ENCODE measurements at places on chromosomes 3 and 15.

GRCh38 chr3:131806736-131807135 is 228.1 kb downstream of the CPNE4 start:
- DNase-seq, result no peak

GRCh38 chr3:146517684-146518435 is 26.5 kb downstream of the PLSCR1 start:
- peak; percentile 66 for DNase-seq

DNA sequence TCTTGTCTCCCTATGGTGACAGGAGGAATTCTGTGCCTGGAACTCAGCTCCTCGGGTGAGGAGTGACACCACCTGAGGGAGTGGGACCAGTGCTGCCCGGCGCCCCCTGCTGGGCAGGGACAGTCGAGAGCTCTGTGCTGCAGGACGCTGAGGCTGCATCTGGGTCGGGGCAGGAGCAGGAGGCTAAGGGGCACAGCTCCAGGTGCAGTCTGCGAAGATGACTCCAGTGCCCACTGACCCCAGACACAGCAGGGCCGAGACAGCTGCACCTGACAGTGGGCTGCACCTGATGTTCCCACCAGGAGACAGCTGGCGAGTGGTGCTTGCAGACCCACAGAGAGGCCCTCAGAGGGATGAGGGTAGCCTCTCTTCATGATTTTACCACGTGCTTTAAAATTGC is 152.9 kb downstream of the ATP10A start:
- DNase-seq, result peak; percentile 2

- no peak for DNase-seq
These were observed 24.3 kb downstream of the NXPE3 start for GRCh38 chr3:101803173-101803782.

- DNase-seq, result no peak
These were observed 1588.2 kb downstream of the SI start for GRCh38 chr3:163490119-163490518.

DNA sequence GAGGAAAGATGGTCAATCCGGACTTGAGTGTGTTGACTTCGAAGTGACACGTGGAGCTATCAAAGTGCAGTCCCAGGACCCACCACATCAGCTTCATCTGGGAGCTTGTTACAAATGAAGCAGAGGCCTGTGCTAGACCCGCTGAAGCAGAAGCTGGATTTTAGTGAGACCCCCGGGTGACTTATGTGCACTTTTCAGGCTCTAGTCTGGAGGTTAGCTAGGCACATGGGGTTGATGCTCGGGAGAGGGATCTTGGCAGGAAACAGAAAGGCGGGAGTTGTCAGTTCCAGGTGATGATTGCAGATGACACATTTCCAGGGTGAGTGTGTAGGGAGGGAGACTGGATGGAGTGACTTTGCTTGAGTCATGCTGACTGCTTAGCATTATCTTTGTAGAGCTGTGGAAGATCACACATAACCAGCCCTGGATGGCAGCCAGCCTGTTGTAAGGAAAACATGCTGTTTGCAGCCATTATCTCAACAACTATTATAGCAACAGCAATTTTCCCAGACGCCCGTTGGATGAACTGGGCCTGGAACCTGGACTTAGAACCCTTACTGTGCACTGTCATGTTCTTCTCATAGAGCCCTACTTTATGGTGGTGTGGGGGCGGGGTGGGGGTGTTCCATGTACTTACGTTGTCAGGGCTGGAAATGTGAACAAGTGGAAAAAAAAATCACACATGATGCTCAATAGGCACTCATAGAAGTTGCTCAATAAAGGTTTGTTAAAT is 122.4 kb downstream of the THSD4 start:
- DNase-seq, result no peak

DNA sequence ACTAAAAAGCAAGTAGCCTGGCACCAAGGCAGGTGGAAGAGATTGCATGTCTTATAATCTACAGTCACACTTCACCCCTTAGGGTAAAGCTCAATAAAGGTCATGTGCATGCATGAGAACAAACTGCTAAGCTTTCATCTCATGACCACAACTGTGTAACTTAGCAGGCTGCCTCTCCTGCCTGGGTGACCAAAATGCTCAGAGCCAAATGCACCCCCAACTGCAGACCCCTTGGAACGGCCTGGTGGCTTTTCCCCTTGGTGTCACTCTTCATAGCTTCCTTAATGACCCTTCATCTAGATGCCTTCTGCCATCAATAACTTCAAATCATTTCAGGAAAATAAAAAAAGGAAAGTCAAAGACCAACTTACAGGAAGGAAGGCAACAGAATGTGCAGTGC is 88.1 kb downstream of the ADAMTS17 start:
- no peak for DNase-seq

DNA sequence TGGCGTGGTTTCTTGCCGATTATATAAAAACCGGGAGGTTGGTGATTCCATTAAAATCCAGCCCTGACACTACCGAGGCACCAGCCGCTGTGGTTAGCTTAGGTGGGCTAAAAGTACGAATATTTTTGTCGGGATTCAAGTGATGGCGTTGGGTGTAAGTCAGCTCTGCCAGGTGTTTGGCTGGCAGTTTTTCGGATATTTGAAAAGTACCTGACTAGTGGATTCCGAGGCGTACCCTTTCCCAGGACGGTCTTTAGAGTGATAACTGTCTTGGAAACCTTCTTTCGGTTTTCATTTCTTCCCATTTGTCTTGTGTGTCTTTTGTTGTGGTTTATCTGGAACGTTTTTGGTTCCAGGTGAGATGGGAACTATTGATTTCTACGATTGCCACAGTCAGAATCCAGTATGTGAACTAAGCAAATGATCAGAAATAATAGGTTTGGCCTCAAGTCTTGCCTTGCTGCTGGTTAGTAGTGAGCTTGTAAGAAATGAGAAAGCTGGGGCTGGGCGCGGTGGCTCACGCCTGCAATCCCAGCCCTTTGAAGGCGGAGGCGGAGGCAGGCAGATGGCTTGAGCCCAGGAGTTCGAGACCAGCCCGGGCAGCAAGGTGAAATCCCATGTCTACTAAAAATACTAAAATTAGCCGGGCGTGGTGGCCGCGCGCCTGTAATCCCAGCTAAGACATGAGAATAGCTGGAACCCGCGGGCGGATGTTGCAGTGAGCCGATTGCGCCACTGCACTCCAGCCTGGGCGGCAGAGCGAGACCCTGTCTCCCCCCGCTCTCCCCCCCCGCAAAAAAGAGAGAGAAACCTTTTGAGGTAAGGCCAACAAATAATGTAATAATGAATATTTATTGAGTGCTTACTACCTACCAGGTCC is 1.4 kb downstream of the FYTTD1 start:
- no peak for DNase-seq

DNA sequence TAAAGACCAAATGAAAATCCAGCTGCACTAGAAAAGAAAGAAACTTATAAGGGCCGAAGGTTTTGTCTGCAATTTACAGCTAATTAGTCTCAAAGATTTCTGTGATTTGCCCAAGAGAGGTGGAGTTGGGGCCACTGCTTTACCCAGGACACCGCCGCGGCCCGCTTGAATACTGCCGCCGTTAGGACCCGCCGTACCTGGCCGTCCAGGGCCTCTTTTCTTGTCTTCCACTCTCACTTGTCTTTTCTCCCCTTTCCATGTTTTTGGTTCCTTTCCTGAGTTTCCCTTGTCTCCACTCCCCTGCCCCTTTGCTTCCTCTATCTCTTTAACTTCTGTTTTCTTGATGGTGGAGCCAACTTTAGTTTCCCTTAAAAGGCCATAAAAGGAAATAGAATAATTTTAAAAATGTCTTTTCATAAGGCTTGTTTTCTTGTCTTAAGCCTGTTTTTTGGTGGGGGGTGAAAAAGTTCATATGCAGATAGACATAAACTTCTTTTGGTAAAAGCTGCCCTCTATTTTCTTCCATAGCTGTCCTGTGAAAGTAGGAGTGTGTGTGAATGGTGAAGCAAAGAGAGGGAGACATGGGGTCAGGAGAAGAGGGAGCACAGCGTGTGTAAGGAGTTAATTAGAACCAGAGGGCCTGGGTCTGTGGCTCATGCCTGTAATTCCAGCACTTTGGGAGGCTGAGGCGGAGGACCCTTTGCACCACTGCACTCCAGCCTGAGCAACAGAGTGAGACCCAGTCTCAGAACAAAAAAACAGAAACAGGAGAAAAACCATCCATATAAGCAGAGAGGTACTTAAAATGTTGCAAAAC is 16.0 kb upstream of the CCNL1 start:
- no peak for DNase-seq

- DNase-seq, result no peak
These were observed 269.1 kb downstream of the RAP2B start for GRCh38 chr3:153431076-153431475.

GRCh38 chr3:25663347-25663868 is 1.3 kb downstream of the TOP2B start:
- DNase-seq, result no peak

DNA sequence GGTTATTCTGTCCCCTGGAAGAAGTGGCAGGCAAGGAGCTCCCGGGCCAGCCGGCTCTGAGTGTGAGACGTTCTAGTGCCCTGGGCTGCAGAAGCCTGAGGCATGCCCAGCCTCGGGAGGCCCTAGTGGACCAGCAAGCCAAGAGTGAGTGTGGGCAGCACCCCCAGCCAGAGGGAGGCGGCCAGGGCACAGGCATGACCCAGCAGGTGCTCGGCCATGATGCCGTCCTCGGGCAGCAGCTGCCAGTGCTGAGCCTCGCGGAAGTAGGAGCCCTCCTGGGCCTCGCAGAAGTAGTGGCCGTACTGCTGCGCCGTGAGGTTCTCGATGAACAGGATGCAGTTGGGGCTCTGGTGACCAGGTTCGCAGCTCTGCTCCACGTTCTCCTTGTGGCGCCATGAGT is 23.3 kb downstream of the SEMA7A start:
- DNase-seq, result no peak

DNA sequence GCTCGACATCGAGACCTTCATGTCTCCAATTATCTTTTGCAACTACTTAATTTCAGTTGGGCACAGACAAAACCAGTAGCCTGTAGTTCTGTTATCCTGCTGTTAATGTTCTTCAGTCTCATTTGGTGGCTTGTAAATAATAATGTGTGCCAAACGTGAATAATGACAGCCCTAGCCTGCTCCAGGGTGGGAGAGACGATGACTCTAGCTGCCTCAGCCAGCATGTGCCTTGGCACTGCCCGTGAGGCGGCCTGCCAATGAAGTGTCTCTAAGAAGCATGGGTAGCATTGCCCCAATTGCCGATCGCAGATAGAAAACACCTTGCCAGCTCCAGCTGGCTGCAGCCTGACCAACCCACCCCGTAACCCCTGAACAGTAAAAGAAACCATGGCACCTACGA is 58.8 kb downstream of the ASB7 start:
- no peak for DNase-seq

DNA sequence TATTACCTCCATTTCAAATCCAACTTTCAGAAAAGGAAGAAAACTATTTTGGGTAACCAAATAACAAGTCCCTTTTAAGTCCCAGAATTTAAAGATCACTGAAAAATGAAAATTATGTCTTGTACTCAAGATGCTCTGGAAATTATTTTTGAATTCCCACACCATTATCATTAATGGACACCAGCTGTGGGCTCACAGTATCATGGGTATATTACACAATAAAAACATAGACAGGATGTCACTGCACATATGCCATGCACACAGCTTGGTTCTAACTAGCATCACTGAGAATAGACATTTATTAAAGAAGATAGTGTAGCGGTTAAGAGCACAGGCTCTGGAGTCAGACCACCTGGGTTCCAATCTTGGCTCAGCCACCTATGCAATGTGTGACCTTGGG is 130.4 kb downstream of the FRMD5 start:
- no peak for DNase-seq

DNA sequence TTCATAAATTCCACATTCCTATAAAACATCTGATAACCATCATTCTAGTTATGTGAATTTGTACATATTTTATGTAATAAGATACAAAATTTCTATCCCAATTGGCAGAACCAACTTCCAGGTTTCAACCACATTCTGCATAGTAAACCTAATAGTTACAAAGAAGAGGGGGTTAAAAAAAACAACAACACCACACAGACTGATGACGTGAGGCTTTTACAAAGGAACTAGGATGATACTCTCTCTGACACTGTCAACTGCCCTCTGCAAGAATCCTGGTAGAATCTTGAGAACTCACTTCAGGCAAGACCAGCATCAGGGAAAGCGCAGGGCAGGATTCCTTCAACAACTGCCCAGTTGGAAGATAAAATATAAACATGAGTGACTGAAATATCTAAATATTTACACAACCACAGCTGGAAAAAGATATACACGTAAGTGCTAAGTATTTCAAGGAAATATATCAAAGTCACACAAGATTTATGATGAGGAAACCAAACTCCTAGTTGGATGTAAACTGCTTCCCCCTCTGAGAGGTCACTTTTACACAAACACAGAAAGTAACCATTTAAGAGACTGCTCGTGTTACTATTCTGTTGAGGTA is 816.4 kb downstream of the ROBO1 start:
- DNase-seq, result no peak

DNA sequence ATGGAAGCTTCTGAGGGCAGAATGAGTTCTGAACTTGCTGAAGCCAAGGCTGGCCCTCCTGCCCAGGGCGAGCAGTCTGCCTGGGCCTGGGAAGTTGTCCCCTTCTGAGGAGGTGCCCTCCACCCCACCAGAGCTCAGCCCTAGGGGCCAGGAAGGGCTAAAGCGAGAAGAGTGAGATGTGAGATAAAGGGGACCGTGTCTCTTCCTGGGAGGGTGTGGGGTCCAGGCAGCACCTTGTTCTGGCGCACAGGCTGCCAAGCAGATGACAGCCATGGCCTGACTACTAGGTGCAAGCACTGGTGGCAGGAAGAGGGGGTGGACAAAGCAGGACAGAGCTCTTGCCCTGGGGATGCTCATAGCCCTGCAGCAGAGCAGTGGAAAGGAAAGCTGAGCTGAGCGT is 3.7 kb downstream of the PAK6 start:
- DNase-seq, result no peak

- no peak for DNase-seq
These were observed 1090.2 kb downstream of the FHIT start for GRCh38 chr3:60160822-60161748.

- no peak for DNase-seq
These were observed 15.4 kb downstream of the RTP1 start for GRCh38 chr3:187212705-187213104.

- no peak for DNase-seq
These were observed 64.9 kb upstream of the PYGO1 start for GRCh38 chr15:55652909-55653495.

DNA sequence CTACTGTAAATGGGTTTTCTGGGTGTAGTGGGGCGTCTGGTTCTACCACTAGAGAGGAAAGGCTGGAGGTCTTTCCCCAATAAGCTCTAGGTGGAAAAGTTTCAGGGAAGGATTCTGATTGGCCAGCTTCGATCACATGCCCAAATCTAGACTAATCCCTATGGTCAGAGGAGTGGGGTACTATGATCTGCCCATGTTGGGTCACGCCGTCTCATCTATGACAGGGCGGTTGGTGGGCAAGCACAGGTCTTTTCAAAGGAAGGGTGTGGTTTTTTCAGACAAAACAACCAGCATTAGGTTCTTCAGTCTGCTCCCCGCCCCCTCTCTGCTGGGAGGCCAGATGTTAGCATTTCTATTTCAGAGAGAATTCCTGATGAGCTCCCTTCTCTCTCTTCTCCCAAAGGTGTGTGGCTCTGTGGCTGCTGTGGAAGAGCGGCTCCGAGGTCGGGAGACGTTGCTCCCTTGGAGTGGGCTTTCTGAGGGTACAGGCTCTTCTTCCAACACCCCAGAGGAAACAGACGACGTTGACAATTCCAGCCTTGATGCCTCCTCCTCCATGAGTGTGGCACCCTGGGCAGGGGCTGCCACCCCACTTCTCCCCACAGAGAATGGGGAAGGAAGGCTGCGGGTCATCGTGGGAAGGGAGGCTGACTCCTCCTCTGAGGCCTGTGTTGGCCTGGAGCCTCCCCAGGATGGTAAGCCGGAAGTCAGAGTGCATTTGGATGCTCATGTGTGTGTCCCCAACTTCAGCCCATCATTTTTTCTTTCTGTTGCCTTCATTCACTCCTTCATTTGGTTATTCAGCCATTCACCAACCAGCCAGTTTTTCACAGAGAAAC is 9.7 kb upstream of the TATDN2 start:
- DNase-seq, result no peak

All from NCI-H1930 (cell line).